Stimulated activated CD4-positive, alpha-beta T cell treated with anti-CD3 and anti-CD28 coated beads, Interleukin-4, amount 100 ng/mL, for 1 hour (primary cell): ENCODE measurements at places on chromosomes 12 and 14.

- DNase-seq: peak; percentile 52
These were observed 32.6 kb upstream of the CD9 start for GRCh38 chr12:6167327-6168280.

DNA sequence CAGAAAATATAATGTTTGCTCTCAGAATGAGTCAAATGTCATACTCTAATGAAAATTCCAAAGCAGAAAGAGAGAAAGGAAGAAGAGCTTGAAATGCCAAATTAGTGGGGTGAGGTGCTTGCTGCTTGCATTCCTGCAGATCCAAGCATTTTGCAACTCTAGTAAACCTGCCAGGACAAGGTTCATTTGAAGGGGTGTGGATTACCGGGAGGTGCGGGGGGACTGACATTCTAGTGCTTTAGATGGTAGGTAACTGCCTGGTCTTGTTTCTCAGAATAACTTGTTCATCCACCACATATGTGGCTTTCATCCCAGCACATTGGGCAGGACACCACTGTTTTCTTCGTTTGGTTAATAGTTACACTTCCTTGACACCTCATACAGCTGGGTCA, 144.4 kb downstream of the AKAP6 start:
- DNase-seq: no peak

DNA sequence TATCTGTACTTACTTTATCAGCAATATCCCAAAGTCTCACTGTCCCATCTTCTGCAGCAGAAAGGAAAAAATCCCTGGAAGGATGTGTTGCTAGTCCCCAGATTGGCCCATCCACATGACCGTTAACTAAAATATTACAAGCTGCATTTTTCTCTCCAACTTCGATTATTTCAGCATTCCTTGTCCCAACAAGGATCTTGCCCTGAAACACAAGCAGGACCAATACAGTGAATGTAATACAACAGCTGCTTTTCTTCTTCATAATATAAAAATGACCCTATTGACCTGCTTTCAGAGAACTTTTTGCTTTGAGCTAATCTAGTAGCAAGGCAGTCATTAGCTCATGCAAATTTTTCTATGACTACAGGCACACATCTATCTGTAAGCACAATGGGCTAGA, 58.3 kb downstream of the ZC3H14 start:
- no peak for DNase-seq

DNA sequence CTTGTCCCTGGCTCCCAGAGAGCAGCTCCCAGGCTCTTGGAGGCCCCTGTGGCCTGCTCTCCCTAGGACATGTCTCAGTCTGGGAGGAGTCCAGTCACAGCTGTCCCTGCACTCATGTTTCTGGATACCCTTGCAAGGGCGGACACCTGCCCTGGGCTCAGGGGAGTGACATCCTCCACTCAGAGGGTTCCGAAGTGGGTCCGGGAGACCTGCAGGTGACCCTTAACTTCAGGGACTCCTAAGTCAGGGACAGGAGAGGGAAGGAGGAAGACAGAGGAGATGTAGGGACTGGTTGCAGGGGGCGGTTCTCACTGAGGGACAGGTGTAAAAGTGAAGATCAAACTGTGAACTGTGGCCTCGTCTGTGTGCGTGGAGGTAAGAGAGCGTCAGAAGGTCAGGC, 37.6 kb downstream of the CACNA2D4 start:
- no peak for DNase-seq

GRCh38 chr12:9334041-9334692, 126.0 kb upstream of the PZP start:
- DNase-seq: no peak

DNA sequence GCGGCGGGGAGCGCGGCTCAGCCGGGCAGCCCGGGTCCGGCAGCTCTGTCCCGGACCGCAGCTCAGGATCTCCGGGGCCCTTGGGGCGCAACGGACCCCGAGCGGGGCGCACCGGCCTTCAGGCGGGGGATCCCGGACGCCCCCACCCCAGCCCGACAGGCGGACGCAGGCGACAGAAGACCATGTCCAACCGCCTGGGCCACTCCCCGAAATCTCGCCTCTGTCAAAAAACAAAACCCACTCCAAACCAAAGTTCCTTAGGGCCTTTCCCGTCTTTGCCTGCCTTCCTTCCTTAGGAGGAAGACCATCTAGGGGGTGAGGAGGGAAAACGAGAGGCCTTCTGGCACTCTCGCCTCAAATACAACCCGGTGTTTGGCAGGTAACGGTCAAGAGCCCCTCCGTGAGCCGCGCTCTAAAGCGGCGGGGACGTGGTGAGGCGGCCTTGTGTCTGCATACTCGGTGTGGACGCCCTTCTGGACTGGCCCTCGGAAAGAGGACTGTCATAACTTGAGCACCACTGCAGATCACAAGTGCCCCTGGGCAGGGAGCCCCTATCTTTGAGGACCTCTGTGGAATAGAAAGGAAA, 604 bp downstream of the HCFC2 start:
- DNase-seq: no peak

GRCh38 chr14:87813211-87813610, 179.8 kb downstream of the GALC start:
- DNase-seq: no peak

DNA sequence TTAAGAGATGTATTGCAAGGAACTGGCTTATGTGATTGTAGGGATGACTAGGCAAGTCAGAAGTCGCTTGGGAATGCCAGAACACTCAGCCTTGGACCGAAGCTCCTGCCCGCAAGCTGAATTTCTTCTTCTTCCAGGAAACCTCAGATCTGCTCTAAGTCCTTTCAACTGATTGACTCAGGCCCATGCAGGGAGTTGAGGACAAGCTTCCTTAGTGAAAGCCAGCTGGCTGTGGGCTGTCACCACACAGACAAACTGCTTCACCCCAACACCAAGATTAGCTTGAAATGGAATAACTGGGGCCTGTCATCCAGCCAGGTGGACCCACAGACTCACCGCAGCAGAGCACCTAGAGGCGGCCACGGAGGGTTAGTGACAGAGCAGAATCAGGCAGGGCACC, 24.7 kb downstream of the BDKRB2 start:
- no peak for DNase-seq

GRCh38 chr14:36221112-36221511, 44.6 kb upstream of the PTCSC3 start:
- no peak for DNase-seq

DNA sequence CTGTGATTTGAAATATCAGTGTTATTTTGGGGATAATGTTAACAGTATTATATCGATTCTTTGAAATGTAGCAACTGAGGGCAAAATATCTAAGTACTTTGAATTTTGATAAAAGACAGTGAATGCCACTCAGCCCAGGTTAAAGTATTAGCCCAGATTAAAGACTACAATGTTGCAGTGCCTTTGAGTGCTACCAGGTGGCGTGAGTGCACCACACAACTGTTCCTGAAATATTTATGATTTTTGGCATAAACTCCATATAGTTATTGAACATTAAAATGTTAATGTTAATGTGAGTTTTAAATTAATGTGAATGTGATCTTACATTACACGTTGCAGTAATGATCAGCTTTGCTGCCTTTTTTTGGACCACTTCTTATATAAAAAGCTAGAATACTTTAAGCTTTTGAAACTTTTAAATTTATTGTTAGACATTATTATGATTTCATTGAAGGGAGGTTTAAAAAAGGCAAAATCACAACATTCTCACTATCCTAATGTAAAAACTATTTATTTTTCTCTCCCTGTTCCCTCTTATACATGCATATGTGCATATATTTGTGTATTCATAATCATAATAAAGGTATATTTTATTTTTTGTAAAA, 22.5 kb downstream of the MRPS35 start:
- DNase-seq: peak; percentile 39

DNA sequence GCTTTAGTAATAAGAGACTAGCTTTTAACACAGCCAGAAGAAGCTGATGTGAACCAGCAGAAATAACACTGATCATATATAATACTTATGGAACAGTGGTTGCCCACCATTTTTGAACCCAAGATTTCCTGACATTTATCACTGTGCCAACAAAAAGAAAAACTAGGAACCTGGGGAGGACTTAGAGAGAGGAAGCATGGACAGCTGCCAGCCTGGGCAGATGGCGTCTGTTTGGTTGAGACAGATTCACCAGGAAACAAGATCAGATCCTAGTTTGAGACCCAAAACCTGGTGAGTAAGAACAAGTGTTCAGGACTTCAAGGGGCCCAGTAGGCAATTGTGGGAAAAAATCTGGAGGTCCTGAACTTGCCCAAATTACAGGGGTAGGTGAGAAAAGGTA, 95.3 kb downstream of the BICD1 start:
- no peak for DNase-seq

DNA sequence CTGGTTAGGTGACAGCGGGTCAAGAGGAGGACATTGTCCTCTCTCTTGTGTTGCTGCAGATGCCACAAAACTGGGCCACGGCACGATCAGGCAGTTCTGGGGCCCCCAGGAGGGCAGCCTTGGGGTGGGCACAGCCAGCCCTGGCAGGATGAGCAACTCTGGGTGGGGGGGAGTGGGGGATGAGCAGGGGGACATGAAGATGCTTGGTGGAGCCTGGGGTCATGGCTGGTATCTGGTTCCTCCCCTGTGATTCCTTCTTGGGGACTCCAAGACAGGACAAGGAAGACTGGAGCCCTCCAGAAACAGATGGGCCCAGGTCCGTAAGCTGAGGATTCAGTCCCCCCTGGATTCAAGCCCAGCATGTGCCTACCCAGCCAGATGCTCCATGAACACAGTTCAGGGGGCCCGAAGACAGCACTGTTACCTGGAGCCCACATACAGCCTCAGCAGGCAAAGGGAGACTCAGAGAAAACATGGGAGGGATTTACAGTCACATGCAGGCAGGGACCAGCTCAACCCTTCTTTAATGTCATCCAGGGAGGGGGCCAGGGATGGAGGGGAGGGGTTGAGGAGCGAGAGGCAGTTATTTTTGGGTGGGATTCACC, 10.4 kb downstream of the SERPINA1 start:
- DNase-seq: no peak
